ENCODE measurements at places on chromosomes 13 and 19.

- peak; percentile 81 for DNase-seq
Measured at GRCh38 chr19:35168196-35168595, 13.7 kb downstream of the FXYD5 start.

DNA sequence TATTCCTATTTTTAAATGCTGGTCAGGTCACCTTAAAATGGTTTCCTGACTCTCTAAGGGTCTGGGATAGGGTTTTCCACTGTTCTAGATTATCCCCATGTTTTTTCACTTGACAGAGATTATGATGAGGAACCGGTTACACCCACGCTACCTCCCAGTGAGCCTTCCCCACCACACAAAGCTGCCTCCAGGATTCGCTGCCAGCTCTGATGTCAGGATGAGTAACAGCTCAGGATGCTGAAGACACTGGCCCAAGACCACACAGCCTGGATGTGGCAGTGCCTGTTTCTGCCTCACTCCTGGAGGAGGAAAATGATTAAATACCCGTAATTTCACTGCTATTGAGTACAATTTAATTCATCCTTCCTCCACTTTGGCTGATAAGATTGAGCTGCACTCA, 22.9 kb downstream of the ZNF114 start:
- peak; percentile 92 for DNase-seq

DNA sequence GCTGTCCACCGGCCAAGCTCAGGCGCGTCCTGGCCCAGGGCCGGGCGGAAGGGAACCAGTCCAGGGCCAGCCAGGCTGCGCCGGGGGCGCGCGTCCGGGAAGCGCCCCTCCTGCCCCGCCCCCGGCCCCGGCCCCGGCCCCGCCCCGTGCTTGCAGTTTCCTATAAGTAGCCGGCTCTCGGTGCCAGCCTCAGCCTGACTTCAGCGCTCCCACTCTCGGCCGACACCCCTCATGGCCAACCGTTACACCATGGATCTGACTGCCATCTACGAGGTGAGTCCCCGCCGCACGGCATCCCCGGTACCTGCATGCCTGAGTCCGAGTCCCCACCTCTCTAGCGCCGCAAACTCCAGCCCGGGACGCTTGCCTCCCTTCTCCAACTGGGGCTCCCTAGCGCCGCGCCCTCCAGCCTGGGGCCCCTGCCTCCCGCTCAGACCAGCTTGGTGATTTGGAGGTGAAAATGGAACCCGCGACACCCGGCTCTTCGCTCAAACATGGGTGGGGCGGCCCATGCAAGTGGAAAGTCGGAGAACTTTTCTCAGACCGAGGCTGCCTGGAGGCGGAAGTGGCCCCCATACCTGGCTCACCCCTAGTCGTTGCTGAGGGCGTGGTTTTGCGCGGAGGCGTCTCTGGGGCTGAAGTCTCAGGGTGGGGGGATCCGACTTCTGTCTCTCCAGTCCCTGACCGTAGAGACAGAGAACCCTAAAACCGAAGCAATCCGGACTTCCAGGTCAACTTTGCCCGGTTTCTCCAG, at the start of gene ZFP36:
ZFP36 (plus strand) TSS at position 192 of the 754 bp plus-strand sequence; CDS start at position 250, 58 bp downstream.
- peak; percentile 81 for DNase-seq

GRCh38 chr19:16210168-16210567, 12.5 kb downstream of the AP1M1 start:
- no peak for DNase-seq

GRCh38 chr13:39315796-39316195, 277.5 kb downstream of the NHLRC3 start:
- DNase-seq = no peak

- no peak for DNase-seq
Measured at GRCh38 chr19:4933528-4933927, 24.2 kb downstream of the UHRF1 start.

- DNase-seq = peak; percentile 16
Measured at GRCh38 chr19:48819366-48819816, 8.6 kb upstream of the BCAT2 start.

DNA sequence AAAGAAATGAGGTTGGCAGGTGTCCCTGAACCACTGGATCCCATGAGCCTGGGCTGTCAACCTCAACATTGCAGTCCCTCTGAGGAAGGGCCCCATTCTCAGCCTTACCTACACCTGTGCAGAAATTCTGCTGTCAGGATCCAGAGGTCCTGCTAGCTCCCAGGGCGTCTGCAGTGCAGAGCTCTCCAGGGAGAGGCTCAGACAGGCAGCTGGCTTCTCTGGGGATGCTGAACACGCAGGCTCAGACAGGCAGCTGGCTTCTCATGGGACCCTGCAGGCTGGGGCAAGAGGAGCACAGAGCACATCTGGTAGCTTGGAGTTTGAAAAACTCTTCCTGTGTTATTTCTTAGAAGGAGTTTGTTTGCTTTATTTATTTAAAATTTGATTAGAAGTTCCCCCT, 50.9 kb downstream of the TMEM255B start:
- no peak for DNase-seq

- DNase-seq = no peak
Measured at GRCh38 chr13:28528388-28528787, 33.5 kb upstream of the FLT1 start.
